ENCODE measurements at places on chromosomes 16 and 17. TPM values are rescaled to one million over a fixed set of nuclear protein-coding genes. Genes with fewer than 3 reads are reported as not detected.

Gene TSPAN10
- 1.4 TPM for total RNA-seq

Gene SRL
- total RNA-seq: not detected

Gene CLUH
- 108 TPM for total RNA-seq

Gene SCNN1B
- total RNA-seq: 4.3 TPM

Gene USH1G
- 0.56 TPM for total RNA-seq

Gene CRYM
- total RNA-seq: 3.7 TPM

Gene TUBB3
- total RNA-seq: 91.4 TPM

Gene C17orf107
- 4.4 TPM for total RNA-seq

GRCh38 chr17:32515677-32516383 lies 29.0 kb downstream of the CDK5R1 start:
- DNase-seq: no peak
- no peak overlapping the region for H3K27ac ChIP-seq
- no peaks in the 10 kb centered on the region for H3K36me3 ChIP-seq
- peaks cover 36% of the 10 kb centered on the region for H3K4me1 ChIP-seq
- peaks cover 3% of the 10 kb centered on the region for H3K27me3 ChIP-seq

GRCh38 chr17:37134050-37134449 lies 185.3 kb downstream of the AATF start:
- DNase-seq: no peak
- no peak overlapping the region for H3K27ac ChIP-seq
- peaks cover 17% of the 10 kb centered on the region for H3K36me3 ChIP-seq
- H3K4me1 ChIP-seq: peaks cover 44% of the 10 kb centered on the region

- peak overlapping the region; percentile 76 for H3K4me3 ChIP-seq
- H3K27me3 ChIP-seq: peaks cover 18% of the 10 kb centered on the region
- H3K36me3 ChIP-seq: peaks cover 13% of the 10 kb centered on the region
- DNase-seq: peak; percentile 54
- peaks cover 34% of the 10 kb centered on the region for H3K4me1 ChIP-seq
- H3K27ac ChIP-seq: peak overlapping the region; percentile 88
Observed at GRCh38 chr17:58081646-58082340, 1.4 kb upstream of the DYNLL2 start.

- H3K27me3 ChIP-seq: no peaks in the 10 kb centered on the region
- H3K27ac ChIP-seq: peak overlapping the region; percentile 91
- peaks cover 15% of the 10 kb centered on the region for H3K36me3 ChIP-seq
- peaks cover 54% of the 10 kb centered on the region for H3K4me1 ChIP-seq
- no peak for DNase-seq
Observed at GRCh38 chr17:883586-883962, 96.0 kb downstream of the NXN start.

GRCh38 chr17:45372325-45372869 lies 55.6 kb upstream of the MAP3K14 start:
- no peaks in the 10 kb centered on the region for H3K36me3 ChIP-seq
- H3K4me3 ChIP-seq: peak overlapping the region; percentile 88
- peaks cover under 1% of the 10 kb centered on the region for H3K27me3 ChIP-seq

- H3K27me3 ChIP-seq: no peaks in the 10 kb centered on the region
- peaks cover 10% of the 10 kb centered on the region for H3K4me1 ChIP-seq
- H3K27ac ChIP-seq: no peak overlapping the region
- DNase-seq: no peak
- no peak overlapping the region for H3K4me3 ChIP-seq
- H3K36me3 ChIP-seq: peaks cover 3% of the 10 kb centered on the region
Observed at GRCh38 chr17:66398059-66398458, 95.6 kb downstream of the PRKCA start.

- no peaks in the 10 kb centered on the region for H3K36me3 ChIP-seq
- no peak for DNase-seq
- H3K27me3 ChIP-seq: peaks cover 28% of the 10 kb centered on the region
- H3K4me1 ChIP-seq: peaks cover 17% of the 10 kb centered on the region
- no peak overlapping the region for H3K4me3 ChIP-seq
Observed at GRCh38 chr17:77558846-77559626, 399.5 kb upstream of the TNRC6C start.

DNA sequence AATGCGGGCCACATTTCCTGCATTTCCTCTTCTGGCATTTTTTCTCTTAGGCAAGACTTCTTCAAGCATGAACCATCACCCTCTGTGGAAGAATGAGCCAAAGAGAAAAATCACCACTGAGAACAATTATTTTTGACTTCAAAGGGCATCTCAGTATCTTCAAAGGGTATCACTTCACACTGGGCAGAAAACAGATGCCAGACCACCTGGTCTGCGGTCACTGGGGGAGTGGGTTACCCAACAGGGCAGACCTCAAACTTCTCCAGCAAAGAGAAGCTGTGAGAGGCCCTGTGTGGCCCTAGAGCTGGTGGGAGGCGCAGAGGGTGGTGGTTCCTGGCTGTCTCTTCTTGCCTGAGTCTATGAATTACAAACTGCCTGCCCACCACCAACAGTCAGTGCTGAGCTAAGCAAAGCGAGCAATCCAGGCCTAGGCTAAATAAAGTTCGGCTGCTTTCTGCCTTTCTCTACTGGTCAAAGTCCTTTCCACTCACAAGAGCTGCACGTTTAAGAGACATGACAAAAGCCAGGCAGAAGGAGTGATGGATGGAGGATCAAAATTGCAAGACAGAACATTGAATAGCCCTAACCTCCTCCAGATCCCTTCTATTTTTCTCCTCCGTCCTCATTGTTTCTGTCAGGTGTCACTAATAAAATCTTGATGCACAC lies 602.7 kb upstream of the CDH5 start:
- no peak overlapping the region for H3K4me3 ChIP-seq
- H3K27ac ChIP-seq: no peak overlapping the region
- peaks cover 4% of the 10 kb centered on the region for H3K36me3 ChIP-seq
- peaks cover 40% of the 10 kb centered on the region for H3K4me1 ChIP-seq

DNA sequence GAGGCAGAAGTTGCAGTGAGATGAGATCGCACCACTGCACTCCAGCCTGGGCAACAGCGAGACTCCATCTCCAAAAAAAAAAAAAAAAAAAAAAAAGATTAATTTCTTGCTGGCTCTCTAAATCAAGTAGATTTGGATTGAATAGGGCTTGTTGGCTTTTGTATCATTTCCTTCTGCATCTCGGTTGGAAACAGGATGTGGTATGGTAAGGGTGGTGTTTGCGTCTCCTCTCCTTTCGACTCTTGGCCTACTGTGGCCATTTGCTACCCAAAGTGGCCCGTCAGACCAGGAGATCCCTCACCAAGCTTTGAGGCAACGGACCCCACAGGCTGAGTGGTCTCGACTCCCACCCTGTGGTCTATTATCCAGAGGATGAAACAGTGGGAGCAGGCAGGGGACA lies 168.0 kb upstream of the IRX3 start:
- no peak for DNase-seq
- peaks cover 34% of the 10 kb centered on the region for H3K27me3 ChIP-seq
- H3K27ac ChIP-seq: no peak overlapping the region
- H3K4me3 ChIP-seq: no peak overlapping the region
- H3K4me1 ChIP-seq: peaks cover 43% of the 10 kb centered on the region

DNA sequence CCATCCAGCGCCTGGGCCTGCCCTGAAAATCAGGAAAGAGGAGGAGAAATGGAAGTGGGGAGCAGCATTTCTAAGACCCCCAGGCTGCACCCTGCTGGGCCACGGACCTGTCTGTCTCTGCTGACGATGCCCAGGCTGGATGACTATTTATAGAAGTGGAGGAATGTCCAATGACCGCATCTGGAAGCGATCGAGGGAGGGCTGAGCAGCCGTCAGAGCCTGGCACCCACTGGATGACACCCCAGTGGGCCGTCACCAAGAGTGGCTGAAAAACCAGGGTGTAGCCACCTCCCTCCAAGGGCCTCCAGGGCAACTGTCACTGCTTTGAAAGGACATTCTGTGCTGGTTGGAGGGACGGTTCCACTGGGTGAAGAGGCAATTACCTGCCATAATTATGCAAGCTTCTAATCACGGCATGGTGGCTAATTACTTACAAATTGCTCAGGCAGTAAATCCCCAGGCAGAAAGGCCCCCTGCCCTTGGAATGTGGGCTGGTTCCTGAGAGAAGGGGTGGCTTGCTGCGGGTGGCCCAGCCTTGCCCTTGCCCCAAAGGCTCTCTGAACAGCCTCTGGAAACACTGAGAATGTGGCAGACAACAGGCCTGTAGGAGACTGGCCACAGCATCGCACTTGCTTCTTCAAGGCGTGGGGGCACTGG lies 332.1 kb downstream of the C16orf95 start:
- no peaks in the 10 kb centered on the region for H3K36me3 ChIP-seq
- peaks cover 36% of the 10 kb centered on the region for H3K4me1 ChIP-seq
- DNase-seq: no peak
- H3K4me3 ChIP-seq: no peak overlapping the region

DNA sequence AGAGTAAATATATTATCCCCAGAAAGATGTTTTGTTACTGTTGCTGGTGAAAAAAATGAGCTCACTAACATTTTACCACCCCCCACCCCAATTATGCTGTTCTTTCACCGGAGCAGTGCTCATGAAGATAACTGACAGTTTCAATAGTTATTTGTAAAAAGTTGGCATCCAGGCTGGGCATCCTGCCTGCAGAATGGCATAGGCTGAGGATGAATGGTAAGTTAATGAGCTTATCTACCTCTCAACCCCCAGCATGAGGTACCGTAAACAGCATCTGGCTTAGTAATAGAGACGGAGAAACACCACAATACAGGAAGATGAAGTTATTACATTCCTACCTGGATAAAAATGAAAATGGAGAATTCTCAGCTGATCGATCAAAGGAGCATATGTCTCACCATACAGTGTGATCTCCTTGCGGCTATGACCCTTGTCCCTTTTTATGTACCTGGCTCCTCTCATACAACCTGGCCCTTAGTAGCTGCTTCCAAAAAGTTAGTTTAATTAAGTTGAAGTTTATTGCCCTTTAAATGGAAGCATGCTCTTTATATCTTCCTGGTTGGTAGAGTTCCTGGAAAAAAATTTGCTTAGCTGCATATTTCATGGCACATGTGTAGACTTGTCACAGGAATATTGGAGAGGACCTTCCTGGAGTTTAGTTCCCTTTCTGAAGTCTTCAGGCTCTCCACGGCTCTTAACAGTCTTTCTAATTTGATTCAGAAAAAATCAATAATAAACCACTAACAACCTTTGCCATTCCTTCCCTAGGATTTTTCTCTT lies 61.2 kb upstream of the MPHOSPH6 start:
- no peak for DNase-seq
- H3K4me3 ChIP-seq: no peak overlapping the region
- H3K27me3 ChIP-seq: peaks cover 18% of the 10 kb centered on the region
- H3K36me3 ChIP-seq: no peaks in the 10 kb centered on the region
- H3K4me1 ChIP-seq: no peaks in the 10 kb centered on the region

GRCh38 chr16:426115-426905 lies 861 bp downstream of the RAB11FIP3 start:
- peak overlapping the region; percentile 87 for H3K27ac ChIP-seq
- H3K27me3 ChIP-seq: peaks cover 14% of the 10 kb centered on the region
- peaks cover 9% of the 10 kb centered on the region for H3K36me3 ChIP-seq
- no peak for DNase-seq
- H3K4me3 ChIP-seq: peak overlapping the region; percentile 88

Data from type B pancreatic cell (in vitro differentiated cells).